Parietal lobe (tissue), 2 donors: ENCODE measurements at places on chromosomes 1 and 21. TPM values are rescaled to one million over a fixed set of nuclear protein-coding genes. Genes with fewer than 3 reads are reported as not detected.

Gene OLFM3
- 18.5 TPM for total RNA-seq

Gene JAM2
- total RNA-seq, result 41.0 TPM

Gene NOC2L
- total RNA-seq, result 52.3 TPM

Gene ENAH
- total RNA-seq, result 109 TPM

Gene SLC45A1
- total RNA-seq, result 10.0 TPM

Gene CD2
- total RNA-seq, result not detected

Gene GPR3
- total RNA-seq, result 0.31 TPM

Gene C2CD2
- total RNA-seq, result 12.2 TPM

Gene DOP1B
- 72.0 TPM for total RNA-seq

Gene SMIM1
- 2.5 TPM for total RNA-seq

Gene GRHL3
- total RNA-seq, result not detected

Gene RGS7
- total RNA-seq, result 28.2 TPM

Gene LDLRAP1
- total RNA-seq, result 1.3 TPM

Gene TCEANC2
- total RNA-seq, result 7.5 TPM

Gene ZYG11A
- 0.31 TPM for total RNA-seq

Gene FCRL6
- not detected for total RNA-seq

Gene SPOCD1
- 0.31 TPM for total RNA-seq
